Suppressor macrophage treated with lipopolysaccharide for 4 hours (primary cell): ENCODE measurements at places on chromosomes 7 and 10.
A peak's percentile ranks its signal among the peaks of the same experiment; 100 is the strongest.

DNA sequence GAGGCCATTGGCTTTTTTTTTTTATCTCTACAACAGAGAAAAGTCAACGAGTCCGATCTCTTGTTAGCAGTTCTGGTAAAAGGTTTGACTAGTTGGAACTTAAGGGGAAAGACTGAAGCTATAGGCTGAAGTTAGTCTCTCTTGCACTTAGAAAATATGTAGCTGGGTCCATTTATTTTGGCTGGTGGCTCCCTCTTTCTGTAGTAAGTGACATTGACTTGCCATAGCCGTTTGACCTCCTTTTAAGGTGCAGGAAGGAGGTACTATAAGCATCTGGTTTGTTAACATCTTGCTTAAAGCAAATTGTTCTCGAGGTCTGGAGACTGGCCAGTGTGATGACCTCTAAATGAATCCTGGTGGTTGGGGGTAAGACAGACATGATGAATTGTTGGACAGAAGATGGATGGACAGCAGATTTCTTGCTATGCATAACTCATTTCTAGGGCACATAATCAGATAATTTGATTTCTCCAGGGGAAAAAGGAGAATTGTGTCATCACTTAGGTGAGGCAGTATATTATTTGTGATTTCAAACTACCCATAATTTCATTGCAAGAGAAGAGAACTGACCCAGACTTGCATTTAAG lies 356.3 kb upstream of the GALNT17 start:
- no peak for DNase-seq

GRCh38 chr7:65812281-65812680 lies 60.6 kb upstream of the VKORC1L1 start:
- no peak for DNase-seq

GRCh38 chr10:20598590-20598989 lies 298.5 kb downstream of the NEBL start:
- DNase-seq, result no peak

DNA sequence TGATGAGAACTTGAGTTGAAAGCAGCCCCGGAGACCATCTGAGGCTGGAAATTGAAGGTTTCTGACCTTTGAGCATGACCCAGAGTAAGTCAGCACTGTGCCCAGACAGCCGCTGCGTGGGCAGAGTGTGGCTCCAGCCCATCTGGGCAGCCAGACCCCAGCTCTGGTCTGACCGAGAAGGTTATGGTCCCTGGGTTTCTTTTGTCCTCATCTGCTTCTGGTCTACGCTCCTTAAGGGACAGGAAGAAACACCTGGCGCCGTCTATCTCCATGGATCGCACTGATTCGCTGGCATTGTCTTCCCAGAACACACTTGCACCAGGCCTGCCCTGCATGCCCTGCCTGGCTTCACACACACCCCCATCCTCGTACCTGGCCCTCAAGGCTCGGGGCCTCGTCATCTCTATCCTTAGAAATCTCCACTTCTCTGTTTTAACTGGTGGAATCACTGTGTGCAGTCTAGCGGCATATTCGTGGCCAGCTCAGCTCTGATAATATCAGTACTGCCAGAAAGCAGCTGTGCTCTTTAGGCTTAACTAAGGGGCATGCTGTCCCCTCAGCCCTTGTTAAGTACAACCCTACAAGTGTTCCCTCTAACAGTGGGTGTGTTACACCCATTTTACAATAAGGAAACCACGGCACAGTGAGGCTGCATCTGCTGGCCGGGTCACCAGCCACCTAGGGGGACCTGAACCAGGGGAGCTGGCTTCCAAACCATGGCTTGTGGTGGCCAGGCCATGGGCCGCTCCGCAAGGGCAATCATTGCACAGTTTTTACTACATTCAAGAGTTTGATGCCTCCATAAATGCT lies 127.7 kb downstream of the ADCY1 start:
- no peak for DNase-seq

DNA sequence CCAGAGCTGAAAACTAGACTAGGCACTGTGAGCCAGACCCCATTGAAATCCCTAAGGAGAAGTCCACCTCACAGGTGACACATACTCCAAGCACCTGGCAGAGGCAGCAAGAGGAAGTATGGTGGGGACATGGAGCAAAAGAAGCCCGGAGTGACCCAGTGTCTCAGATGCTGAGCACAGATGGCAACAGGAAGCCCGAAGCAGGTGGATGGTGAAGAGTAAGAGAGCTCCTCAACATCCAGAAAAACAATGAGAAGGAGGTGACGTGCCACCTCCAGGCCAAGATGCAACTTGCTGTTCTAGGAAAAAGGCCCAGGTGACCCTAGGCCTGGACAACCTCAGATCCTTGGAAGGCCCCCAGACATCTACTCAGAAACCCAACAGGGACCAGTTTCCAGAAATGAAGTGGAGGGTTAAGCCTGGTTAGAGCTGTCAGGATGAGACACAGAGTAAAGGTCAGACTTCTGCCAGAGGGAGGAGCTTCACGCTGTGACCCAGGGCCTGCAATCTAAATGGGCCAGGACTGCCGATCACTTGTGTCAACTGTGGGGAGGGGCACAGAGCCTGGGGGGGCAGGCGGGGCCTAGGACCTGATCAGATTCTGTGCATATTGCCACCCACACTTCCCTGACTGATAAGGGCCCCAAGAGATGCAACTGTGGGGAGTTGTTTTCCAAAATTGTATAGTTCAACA lies 2.4 kb upstream of the COBL start:
- no peak for DNase-seq

DNA sequence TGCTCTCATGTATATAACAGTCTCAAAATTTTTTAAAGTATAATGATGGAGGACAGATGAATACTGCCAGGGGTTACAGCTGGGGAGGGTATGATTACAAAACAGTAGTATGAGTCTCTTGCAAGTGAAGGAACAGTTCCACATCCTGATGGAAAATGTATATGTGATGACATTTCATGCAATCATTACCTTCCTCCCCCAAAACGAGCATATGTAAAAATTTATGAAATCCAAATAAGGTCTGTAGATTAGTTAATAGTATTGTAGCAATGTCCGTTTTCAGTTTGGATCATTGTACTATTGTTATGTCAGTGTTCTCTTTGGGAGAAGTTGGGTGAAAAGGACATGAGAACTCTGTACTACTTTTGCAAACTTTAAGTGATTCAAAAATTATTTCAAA lies 38.0 kb downstream of the DRGX start:
- DNase-seq, result peak; percentile 68

- no peak for DNase-seq
Measured at GRCh38 chr10:32271617-32272016, 75.3 kb downstream of the EPC1 start.

DNA sequence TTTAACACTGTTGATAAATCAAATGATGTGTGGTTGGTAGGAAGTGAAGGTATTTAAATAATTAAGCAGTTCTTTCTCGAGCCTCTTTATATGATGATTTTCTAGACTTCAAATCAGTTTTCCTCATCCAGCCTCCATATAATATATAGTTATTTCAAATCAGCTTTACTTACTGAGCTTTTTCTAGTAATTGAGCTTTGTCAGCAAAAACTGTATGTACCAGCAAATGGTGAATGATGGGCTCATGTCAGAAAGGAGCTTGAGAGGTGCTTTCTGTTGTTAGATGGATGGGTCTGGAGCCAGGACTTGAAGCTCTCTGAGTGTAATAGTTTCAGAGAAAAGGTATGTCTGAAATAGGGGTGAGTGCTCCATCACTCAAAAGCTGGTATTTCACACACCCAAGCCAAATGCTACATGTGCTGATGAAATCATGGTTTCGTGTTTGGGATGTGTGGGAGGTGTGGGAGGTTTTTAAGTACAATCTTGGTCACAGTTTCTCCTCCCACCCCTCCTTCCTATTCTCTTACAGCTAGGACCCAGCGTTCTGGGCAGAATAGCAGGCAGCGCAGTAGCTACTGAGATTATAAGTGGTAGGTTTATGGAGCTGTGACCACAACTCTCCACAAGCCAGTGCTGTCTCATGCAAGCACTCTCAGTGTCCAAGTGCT lies 55.8 kb downstream of the LRMDA start:
- peak; percentile 29 for DNase-seq

DNA sequence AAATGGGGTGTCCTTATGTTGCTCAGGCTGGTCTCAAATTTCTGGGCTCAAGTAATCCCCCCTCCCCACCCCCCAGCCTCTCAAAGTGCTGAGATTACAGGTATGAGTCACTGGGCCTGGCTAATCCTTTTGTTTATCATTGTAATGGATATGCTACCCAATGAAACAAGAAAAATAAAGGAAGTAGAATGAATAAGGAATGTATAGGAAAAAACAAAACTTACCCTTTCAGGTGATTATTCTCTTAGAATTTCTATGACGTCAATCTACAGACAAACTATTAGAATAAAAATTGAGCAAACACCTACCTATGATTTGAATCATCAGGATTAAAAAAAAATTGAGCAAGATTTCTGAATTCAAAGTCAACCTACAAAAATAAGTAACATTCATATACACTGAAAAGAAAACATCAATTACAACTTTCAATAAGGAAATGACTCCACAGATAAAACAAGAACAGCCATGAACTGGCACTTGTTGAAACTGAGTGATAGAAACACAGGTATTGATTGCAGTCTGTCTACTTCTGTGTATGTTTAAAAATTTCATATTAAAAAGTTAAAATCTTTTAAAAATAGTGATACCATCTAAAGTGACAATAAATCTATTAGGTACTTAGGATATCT lies 12.2 kb downstream of the ADAM12 start:
- no peak for DNase-seq

- DNase-seq, result no peak
Measured at GRCh38 chr10:85902051-85902450, 464.5 kb downstream of the GRID1 start.

DNA sequence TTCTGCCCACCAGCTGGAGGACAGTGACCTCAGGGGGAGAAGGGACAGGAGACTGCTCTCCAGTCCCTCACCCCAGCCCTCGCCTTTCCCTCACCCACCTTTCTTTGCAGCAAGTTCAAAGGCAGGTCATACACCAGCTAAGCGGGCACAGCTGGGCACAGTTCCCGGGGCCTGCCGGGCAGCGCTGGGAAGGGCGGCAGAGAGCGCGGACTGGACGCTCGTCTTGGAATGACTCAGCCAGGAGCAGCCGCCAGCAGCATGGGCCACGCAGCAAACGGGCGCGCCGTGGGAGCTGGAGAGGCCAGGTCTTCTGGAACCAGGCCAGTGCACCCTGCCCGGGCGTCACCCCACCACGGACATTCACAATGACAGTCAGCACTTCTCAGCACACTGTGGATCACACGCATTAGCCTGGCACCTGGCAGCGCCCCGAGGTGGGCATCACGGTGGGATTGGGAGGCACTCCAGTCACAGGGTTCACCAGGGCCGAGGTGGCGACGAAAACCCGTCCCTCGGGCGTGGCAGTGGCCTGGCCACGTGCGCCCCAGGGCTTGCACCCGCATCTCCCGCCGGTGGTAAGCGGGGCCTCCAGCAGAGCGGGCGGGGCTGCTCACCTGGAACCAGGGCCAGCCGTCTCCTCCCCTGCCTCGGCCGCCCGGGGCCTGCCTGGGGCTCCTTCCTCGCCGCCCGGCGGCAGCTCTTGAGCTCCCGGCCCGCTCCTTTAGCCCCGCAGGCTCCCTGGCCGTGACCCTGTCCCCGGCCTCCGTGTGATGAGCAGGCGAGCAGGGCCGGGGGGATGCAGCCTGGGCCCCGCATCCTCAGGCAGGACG lies 29.0 kb upstream of the WDFY4 start:
- DNase-seq, result peak; percentile 72

- no peak for DNase-seq
Measured at GRCh38 chr7:6078548-6078947, 47.4 kb downstream of the ANKRD61 start.

DNA sequence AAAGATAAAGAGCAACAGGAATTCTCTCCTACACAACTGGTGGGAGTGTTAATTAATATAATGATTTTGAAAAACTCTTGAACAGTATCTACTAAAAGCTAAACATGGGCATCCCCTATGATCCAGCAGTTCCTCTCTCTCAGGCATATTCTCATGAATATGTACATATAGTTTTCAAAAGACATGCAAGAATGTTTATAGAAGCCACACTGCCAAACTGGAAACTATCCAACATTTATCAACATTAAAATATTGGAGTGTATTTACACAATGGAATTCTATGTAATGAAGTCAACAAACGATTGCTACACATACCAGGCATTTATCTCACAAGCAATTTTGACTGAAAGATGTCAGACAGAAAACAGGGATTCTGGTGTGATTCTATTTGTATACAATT lies 404.5 kb upstream of the ANKRD30A start:
- no peak for DNase-seq

DNA sequence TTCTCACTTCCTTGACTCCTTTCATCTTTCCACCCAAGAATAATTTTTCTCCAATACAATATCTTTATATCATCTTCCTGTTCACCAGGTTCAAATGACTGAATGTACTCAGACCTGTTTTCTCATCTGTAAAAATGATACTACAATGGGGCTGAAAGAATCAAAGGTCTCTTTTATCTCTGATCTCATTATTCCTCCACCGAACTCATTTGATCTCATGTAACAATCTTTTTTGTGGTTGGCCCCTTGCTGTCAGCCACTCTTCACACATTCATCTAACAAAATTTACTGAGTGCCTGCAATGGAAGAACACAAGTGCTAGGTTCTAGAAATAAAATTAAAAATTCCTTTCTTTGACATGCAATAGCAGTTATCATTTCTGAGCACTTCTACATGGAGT lies 65.0 kb downstream of the GRM8 start:
- no peak for DNase-seq

GRCh38 chr10:369221-369683 lies 234.0 kb downstream of the ZMYND11 start:
- no peak for DNase-seq

DNA sequence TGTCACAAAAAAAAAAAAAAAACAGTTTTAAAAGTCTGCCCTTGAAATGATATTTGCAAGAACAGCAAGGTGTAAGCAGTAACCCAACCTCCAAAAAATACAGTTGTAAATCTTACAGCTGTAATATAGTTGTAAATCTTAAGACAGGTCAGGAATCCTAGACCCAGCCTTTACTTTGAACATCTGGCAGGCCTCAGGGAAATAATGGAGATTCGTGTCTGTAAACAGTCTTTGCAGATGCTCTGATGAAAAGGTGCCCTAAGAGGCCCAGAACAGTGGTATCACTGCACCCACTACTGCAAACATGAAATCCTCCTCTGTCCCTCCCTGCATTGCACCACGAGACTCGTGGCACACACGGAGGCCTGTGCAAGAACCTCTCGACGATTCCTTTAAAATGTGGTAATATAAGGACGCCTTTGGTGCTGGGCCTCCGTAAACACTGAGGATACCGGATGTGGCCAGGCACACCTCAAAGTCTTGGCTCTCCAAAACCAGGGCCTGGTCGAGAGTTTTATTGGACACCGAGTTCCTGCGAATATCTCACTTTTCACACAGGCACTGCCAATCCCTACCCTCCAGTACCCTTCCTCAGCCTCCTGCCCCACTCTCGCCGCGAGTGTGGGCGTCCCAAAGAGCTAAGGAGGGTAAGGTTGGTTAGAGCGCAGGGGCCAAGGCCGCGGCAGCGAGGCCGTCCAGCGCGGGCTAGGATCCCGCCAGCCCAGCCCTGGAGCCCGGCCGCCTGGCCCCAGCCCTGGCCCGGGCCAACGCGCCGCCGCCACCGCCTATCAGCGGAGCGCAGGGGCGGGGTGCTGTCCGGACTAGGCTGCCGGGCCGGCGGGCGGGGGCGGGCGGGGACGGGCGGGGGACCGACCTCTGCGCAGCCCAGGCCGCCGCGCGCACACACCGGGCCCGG lies at the start of gene REEP3:
TSS of gene REEP3 (plus strand) at position 902 of the 916 bp plus-strand sequence. CDS start 145 bp downstream, outside the sequence.
- DNase-seq, result peak; percentile 81

GRCh38 chr10:71246591-71247413 lies 34.4 kb downstream of the UNC5B start:
- DNase-seq, result no peak
